ENCODE measurements at places on chromosomes 4 and X.
A peak's percentile ranks its signal among the peaks of the same experiment; 100 is the strongest.

- DNase-seq = no peak
Observed at GRCh38 chrX:46579250-46579649, 5.7 kb downstream of the CHST7 start.

DNA sequence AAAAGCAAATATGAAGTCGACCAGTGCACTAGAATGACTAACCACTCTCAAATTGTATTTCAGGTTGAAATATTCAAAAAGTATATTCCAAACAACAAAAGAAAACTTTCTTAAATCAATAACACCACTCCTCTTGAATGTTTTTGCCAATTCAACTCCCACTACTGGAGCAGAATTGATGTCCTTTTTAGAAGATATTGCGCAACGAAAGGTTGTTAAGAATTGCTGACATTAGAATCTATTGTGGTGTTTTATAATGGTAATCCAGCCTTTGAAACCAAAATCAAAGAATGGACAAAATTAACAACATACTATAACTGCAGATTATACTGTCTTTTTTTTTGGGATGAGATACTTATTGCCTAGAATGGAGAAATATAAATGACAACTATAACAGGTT lies 331.3 kb downstream of the GRXCR1 start:
- no peak for DNase-seq

DNA sequence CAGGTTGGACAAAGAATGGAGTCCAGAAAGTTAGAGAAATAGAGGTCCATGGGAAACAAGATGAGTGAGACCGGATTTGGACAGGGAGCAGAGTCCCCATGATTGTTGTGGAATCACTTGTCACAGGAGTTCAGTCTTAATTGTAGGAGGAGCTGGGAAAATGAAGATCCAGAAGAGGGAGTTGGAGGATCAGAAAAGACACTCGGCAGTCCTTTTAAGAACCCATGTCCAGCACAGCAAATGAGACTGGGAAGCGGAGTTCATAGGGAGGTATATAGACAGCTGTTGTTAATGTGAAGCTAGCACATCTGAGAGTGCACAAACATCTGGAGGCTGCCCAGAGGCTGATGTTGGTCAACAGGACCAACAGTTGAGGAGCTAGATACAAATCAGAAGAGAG lies 111.4 kb upstream of the RXFP1 start:
- DNase-seq = no peak

GRCh38 chrX:2701600-2701999 lies 10.5 kb downstream of the CD99 start:
- no peak for DNase-seq

DNA sequence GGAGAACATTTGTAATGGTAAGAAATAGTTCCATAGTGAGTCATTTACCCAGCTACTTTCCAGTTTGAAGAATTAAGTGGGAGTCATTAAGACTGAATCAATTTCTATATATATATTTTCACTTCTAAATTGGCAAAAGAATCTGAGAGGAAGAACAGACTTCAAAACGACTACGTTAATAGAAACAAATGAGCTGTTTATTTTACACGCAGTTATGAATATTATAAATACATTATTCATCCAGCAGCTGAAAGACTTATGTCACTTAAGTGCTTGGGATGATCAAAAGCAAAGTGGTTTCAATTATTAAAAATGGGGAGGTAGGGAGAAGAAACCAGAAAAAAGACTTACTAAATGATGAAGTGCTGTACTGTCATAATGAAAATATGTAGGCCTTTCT lies 260.5 kb upstream of the DDX53 start:
- no peak for DNase-seq

- no peak for DNase-seq
Observed at GRCh38 chrX:24026432-24026831, 554 bp downstream of the KLHL15 start.

GRCh38 chr4:26059391-26060154 lies 145.6 kb downstream of the SMIM20 start:
- no peak for DNase-seq

DNA sequence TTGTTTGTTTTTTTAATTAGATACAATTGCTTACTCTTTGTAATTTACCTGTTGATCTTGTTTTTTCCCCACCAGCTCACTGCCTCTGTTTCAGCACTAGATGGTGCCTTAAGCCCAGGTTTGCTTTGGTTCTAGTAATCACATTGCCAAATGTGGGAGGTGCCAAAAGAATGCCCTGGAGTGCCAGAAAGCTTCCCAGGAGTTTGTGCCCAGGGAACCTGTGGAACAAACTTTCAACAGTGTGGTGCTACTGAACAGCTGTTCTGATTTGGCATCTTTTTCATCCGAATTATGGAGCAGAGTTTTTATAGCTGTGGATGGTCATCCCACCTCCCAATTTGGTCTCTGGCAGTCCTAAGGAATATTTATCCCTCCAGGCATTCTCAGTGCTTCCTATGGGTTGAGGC lies 1000.7 kb downstream of the STIM2 start:
- no peak for DNase-seq

- no peak for DNase-seq
Observed at GRCh38 chrX:68985135-68985755, 156.4 kb downstream of the EFNB1 start.

GRCh38 chrX:74579597-74580198 lies 34.7 kb downstream of the RLIM start:
- DNase-seq = no peak

DNA sequence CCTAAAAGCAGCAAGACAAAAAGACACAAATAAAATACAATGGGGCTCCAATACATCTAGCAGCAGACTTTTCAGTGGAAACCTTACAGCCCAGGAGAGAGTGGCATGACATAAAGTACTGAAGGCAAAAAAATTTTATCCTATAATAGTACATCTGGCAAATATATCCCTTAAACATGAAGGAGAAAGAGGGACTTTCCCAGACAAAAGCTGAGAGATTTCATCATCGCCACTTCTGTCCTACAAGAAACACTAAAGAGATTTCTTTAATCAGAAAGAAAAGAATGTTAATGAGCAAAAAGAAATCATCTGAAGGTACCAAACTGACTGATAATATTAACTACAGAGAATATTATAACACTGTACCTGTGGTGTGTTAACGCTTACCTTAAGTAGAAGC lies 86.4 kb downstream of the ANKRD17 start:
- DNase-seq = no peak

- no peak for DNase-seq
Observed at GRCh38 chrX:74421036-74421739, at the start of gene SLC16A2. SLC16A2 (plus strand) TSS chrX:74421493; CDS start chrX:74421638, 145 bp downstream.

DNA sequence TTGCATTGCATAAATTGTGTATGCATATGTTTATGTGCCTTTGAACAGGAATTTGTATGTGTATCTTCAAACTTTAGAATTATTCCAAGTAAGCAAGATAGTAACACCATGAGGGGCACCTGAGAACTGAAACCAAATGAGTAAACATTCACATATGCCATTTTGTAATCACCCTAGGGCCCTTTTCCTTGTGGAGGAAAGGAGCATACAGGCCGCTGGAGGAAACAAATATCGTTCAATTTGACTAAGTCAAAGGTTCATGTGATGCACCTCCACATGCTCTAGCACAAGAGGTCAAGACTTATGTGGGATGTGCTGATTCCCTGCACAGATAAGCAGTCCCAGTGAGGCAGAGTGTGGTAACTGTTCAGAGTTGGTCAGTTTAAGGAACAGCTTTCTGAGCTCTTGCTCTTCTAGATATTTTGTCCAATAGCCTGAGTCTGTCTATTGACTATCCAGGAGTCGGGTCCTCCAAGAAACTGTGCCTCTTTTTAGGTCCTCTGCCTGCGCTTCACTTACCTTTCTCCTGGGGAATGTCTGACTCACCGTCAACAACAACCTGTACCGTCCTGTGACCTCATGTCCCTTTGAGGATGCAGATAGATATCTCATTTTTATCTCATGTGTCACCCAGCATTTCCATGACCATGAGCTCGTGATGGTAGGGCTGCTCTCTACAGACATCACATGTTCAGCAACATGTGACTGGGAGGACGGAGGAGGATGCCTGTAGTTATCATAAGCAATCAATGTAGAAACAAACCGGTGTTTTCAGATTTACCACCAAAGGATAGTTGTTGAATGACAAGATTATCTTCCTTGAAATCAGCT lies 196.9 kb downstream of the NWD2 start:
- DNase-seq = no peak

GRCh38 chrX:56762707-56763555 lies 33.9 kb downstream of the NBDY start:
- DNase-seq = no peak

DNA sequence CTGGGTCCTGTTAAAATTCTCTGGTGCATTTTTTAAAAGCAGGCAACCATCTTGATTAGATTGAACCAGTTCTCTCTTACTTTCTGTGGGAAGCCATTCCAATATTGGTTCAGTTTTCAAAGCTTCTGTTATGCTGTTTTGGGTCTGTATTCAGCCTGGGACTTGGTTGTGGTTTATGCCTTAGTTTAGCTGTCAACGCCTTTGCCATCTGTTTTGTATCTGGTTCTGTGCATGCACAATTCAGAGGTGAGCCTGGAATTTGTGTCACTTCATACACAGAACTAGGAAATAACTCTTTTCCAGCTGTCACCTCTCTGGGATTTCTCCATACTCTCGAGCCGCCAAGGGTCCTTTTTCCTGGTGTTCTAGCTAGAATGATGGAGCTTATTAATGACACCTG lies 46.2 kb downstream of the STAP1 start:
- DNase-seq = no peak

DNA sequence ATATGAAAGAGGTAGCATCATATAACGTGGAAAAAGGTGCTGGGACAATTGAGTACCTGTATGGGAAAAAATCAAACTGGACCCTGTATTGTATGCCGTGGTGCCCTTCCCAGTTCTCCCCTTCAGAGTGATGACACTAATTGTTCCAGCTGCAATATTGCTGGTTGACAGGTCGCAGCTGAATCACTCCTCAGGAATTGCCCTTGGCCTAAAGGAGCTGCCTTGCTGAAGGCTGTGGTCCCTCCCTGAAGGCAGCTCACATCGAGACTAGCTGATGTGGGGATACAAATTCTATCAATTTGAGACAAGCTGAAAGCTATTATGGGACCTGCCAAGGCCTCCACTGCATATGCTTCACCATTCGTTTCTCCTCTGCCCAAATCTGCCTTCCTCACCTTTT lies 39.3 kb upstream of the CXCL8 start:
- DNase-seq = no peak

DNA sequence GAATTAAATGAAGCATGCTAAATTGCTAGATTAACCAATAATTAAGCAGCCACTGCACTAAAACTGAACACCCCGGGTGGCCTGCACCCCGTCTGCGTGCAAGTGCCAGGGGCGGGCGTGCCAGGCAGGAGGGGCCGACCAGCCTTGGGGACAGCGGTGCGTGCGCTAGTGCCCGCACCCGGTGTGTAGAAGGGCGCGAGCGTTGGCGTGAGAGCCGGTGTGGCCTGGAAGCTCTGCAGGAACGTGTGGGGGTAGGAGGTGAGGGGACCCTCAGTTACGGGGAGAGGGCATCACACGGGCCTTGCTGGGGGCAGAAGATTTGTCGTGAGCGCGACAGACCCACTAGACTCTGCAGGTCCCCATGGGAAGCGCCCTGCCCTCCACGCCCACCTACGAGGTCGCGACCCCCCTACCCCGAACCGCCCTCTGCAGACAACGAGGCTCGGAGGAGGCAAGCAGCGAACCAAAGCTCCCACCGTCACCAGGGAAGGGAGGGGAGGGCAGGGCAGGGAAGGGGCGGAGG lies 105.8 kb downstream of the FAM53A start:
- DNase-seq = no peak

- no peak for DNase-seq
Observed at GRCh38 chr4:92231511-92231910, 72.3 kb upstream of the GRID2 start.

- no peak for DNase-seq
Observed at GRCh38 chr4:61379406-61379805, 179.3 kb downstream of the ADGRL3 start.

- peak; percentile 79 for DNase-seq
Observed at GRCh38 chrX:154097003-154097588, 421 bp downstream of the MECP2 start.

- DNase-seq = no peak
Observed at GRCh38 chr4:187190390-187190789, 466.7 kb upstream of the FAT1 start.

- no peak for DNase-seq
Observed at GRCh38 chr4:142265536-142265935, 580.6 kb downstream of the INPP4B start.

DNA sequence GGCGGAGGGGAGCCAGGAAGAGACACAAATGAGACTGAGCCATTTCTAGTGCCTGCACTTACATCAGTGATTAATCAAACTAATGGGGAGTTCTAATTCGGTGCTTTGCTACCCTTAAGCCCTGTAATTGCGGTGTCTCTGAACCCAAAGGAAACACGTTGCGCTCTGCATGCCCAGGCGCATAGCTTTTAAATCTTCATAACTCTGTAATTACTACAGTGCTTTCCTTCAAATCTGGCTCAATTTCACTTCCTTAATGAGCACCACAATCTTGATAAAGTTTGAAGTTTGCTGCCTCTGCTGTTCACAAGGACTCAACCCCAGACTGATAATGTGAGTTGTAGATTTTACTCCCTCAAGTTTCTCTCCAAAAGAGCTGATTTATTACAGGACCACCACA lies 5.7 kb upstream of the NHS start:
- DNase-seq = no peak

DNA sequence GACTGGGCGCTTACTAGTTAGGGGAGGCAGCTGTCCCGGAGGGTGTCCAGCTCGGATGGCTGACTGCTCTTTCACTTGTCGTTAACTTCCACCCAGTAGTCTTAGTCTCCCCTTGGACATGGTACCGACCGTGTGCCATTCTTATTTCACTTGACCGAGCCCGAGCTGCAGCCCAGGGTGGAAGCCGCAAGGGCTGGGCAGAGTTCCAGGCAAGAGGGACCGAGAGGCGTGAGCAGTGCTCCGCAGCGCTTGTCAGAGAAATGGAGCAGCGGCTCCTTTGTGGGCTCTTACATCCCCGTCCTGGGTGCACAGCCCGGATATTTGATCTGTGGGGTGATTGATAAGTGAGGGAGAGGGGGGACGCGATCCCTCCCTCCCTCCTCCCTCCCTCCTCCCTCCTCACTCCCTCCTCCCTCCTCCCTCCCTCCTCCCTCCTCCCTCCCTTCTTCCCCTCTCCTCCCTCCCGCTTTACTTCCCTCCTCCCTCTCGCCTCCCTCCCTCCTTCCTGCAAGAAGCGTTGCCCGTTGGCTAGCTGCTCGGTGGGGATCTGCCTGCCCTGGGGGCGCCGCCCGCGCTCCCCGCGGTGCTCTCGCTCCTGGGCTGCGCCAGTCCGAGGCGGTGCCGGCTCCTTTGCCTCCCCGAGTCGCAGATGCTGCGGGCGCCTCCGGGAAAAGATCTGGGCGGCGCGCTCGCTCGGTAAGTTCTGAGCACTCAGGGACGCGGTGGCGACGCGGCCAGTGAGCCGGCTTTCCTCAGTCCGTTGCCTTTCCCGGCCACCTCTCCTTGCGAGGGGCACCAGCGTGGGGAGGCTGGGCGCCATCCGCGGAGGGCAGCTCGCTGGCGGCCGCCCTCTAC lies at the start of gene SLITRK2:
Gene SLITRK2, plus strand, starts transcription at position 499 of the 855 bp plus-strand sequence. CDS start 4,597 bp downstream, outside the sequence.
- DNase-seq = no peak

- DNase-seq = no peak
Observed at GRCh38 chrX:114049063-114049462, 534.8 kb upstream of the HTR2C start.

DNA sequence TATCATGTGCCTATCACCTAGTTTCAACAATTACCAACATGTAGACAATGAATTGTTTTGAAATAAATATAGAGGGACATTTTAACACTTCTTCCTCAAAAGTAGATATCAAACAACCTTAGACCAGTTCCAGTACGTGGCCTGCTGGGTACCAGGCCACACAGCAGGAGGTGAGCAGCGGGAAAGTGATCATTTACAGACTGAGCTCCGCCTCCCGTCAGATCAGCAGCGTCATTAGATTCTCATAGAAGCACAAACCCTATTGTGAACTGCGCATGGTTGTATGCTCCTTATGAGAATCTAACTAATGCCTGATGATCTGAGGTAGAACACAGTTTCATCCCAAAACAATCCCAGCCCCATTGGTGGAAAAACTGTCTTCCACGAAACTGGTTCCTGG lies 6.5 kb downstream of the BBS7 start:
- no peak for DNase-seq

All from ascending aorta (tissue), 2 donors.